CD4-positive, alpha-beta T cell treated with Interleukin-21 for 1 hour (primary cell): ENCODE measurements at places on chromosomes 7 and 10.

- no peak for DNase-seq
These were observed 67.9 kb downstream of the PPP1R9A start for GRCh38 chr7:94975336-94975735.

DNA sequence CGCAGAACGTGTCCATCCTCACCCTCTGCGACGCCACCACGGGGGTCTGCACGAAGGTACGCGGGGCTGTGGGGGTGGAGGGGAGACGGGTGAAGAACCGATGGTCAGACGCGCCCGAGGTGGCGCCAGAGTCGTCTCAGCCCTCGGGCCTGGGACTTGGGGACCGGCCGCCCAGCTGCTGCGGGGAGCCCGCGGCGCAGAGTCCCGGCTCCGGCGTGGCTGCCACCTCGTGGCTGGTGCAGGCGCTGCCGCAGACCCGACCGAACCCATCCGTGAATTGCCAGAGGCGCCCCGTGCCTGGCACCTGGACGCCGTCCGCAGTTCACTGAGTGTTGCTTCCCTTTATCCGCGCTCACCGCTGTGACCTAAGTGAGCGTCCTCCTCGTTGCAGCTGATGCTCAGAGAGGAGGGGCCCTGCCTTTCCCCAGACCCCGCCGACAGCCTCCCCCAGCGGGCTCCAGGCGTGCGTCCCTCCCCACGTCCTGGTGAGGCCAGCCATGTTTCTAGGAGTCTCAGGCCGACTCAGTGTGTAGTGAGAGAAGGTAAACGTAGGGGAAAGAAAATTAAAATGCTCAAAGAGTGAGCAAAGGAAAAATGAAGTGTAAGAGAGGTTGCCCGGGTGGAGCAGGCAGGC, 208.7 kb downstream of the PAXIP1 start:
- no peak for DNase-seq

DNA sequence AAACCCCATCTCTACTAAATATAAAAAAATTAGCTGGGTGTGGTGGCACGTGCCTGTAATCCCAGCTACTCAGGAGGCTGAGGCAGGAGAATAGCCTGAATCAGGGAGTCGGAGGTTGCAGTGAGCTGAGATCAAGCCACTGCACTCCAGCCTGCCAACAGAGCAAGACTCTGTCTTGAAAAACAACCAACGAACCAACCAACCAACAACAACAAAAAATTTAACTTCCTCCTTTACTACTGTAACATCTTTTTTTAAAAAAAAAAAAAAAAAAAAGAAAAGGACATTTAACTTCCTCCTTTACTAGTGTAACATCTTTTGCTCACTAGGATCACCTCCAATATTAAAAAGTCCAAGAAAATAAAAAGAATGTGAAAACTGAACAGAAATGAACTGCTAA, 92.3 kb upstream of the TMEM168 start:
- no peak for DNase-seq

DNA sequence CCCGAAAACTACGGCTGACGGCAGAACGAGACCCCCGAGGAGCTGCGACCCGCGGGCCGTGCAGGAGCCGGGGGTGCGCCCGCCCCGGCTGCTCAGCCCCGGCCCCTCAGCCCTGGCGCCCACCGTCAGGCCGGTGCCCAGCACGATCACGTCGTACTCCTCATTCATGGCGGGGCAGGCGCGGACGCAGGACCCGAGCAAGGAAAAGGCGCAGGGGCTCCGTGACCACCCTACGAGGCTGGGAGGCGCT, 218 bp downstream of the GDI2 start:
- DNase-seq, result no peak

DNA sequence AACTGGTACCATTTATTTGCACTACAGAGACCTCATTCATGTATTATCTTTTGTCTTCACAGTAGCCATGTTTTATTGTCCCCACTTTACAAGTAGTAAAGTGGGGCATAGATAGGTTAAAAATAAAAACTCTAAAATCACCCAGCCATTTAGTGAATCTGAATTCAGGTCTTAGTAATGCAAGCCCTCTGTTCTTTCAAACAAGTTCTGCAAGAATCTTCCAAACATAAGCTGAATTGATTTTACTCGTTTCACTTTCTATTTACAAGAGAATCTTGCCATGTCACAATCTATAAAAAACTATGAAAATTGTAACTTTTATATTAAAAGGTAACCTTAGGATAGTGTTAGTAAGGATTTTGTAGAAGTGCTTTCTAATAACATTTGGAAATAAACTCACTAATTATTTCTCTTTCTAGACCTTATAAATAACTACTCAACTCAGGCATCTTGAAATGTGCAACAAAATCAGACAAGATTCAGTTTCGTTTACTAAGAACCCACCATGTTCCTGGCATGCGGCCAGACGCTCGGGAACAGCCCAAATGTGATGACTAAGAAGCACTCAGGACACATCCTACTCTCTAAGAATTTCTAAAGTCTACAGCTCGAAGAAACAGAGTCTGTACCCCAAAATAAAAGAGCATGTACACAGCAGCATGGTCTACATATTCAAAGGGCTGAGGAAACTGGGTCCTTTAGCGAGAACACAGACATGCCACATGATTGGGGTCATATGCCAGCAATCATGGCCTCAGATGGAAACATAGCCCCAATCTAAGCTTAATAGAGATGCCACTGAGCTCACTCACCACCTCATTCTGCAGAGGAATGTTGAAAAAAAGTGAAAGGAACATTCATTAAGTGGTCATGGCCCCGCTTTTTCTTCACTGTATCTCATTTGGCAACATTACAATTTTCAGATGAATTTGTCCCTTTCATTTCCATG, 167.6 kb downstream of the AMPH start:
- DNase-seq, result peak; percentile 71

DNA sequence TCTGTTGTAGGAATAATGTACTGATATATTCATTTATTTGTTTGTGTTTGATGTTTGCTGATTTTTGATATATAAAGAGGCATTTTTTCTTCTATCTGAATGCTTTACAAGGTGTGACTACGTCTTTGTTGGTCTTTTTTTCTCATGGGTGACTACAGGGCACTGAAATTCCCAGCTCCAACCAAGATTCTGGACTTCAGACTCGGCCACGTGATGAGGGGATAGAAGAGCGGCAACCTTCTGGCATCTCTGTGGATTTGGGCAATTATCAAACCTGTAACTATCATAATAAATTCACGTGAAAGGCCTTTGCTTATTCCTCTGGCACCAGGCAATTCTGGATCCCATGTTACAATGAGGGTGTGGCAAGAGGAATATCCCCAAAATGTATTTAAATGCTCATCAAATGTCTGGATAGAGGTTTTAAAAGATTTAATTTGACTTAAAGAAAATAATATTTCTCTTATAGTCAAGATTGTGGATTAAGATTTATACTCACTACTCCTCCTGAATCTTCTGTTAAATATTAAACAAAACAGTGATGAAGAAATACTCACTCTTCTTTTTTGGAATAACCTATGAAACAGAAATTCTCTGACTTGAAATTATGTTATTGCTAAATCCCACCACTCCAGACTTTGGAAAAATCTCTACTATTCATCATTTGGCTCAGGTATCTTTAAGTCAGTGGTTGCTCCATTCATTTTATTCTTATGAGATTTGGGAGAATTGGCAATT, 276.3 kb downstream of the GPR37 start:
- no peak for DNase-seq

DNA sequence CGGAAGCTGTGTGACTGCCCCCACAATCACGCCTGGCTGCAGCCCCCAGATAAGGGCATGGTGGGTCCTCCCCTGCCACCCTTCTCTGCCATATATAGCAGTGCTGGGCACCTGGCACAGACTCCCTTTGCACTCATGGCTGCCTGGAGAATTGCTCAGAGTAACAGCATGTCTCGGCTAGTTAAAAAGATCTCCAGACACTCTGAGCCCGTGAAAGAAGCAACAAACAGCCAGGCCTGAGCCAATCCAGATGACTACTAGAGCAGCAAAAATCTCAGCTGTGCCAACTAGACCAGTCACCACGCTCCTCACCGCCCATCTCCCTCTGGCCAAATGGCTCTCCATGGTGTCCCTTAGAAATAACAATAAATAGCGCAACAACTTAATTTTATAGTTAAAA, 71.3 kb downstream of the PARD3 start:
- no peak for DNase-seq

GRCh38 chr7:32074787-32075585, 4.8 kb upstream of the PDE1C start:
- DNase-seq, result no peak

- DNase-seq, result no peak
These were observed 484.6 kb downstream of the PLXNA4 start for GRCh38 chr7:132091706-132092105.

DNA sequence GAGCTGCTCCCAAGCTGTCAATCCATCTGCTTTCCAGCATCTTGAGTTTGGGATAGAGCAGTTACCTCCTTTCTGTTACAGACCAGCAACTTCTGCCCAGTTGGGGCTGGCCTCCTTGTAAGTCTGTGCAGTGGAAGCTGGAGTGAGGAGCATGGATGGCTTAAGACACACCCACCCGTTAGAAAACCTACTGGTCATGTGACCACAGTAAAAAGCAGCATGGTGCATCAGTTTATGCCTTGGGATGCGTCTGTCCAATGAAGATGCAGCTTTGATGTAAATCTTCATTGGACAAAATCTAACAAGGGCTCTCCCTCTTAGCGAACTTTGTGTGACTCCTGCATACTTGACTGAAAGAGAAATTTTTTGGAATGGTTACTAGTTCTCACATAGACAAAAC, 453.5 kb downstream of the TYW1 start:
- DNase-seq, result no peak

DNA sequence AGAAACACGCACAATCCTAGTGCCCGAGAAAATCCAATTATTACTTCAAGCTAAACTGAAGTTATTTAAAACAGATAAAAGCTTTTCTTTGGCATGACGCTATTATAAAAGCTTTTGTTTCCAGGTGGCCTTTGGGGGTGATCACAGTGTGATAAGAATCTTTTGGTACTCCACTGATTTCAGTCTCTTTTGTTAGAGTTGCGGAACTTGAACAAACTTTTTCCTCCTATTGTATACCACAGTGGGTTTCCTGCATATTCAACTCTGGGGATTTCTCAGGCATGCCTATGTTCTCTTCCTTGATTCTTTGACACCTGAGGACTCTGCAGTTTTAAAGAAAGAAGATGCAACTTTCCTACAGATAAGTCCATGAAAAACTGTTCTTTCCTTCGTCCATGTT, 99.7 kb upstream of the PITRM1 start:
- DNase-seq, result no peak

DNA sequence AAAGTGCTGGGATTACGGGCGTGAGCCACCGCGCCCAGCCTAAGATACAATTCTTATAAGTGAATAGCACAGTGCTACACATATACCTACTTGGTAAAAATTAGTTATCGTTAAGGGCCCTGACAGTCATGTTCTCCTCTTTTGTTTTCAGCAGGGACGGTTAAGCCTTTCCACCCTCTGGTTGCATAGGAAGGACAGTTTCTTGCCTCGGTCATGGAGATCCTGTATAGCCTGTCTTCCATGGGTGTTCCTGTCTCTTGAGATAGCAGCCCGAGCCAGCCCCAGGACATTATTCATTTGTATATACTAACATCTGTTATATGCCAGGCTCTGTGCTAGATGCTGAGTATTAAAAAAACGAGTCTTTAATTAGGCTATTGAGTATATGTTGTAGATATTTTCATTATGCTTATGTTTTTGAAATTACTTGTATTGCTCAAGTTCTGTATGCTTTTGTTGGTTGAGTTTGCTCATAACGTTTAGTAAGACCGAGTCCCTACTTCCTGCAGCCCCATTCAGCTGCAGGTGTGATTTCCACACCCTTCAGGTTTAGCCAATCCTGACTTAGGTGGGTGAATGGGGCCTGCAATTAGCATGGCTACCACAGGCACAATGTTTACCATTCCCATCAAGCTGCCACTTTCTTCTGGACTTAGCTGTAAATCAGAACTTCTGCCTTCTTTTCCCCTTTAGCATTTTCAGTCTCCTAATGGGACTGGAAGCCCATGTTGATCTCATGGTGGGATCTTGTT, 24.8 kb downstream of the CCSER2 start:
- DNase-seq, result no peak

GRCh38 chr7:128867842-128868623, 5.4 kb downstream of the ATP6V1F start:
- DNase-seq, result no peak

DNA sequence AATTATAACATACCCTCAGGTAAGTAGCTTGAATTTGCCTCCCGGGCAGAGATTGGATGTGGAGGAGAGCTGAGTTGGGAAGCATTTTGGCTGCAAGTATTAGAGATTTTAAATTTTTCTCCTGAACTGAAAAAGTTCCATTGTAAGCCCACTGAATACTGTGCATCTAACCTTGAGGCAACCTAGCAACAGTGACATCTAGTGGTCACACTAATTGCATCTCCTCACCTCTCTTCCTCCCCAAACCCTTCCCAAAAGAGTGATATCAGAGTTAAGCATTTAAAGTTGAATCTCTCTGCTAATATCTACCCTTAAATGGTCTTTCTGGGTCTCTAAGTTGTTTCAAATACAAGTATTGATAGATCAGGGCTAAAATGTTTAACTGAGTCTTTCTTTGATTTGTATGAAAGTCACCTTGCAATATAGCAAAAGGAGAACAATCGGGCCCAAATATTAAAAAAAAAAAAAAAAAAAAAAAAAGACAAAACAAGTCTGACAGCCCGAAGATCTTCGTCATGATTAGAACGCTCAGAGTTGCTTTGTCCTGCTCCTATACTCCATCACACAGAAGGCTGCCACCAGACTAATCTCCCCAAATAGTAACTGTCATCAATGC, 40.4 kb upstream of the DLX5 start:
- DNase-seq, result peak; percentile 43

GRCh38 chr10:69736886-69737641, 64.6 kb upstream of the COL13A1 start:
- DNase-seq, result no peak

- no peak for DNase-seq
These were observed 60.6 kb upstream of the CSTF2T start for GRCh38 chr10:51759896-51760534.

GRCh38 chr10:100980711-100981110, 6.6 kb downstream of the MRPL43 start:
- DNase-seq, result no peak

DNA sequence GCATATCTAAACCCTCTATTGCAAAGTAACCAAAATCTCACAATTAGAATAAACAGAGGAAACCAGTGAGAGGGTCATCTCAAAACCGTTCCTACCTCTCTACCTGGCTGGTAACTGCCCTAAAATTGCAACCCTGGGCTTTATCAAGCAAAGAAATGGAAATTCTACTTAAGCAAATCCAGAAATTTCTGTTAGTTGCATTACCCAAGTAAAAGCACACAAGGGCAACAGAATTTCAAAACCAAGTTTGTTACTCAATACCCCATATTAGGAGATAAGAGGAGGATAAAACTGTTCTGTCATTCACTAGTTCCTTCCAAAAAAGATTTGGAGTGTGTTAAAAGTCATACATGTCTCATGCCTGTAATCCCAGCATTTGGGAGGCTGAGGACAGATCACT, 195.3 kb downstream of the FAM107B start:
- DNase-seq, result no peak
